NCI-H2171 treated with DMSO at 0.1 percent for 48 hours (cell line): ENCODE measurements at places on chromosomes 12 and 14.

DNA sequence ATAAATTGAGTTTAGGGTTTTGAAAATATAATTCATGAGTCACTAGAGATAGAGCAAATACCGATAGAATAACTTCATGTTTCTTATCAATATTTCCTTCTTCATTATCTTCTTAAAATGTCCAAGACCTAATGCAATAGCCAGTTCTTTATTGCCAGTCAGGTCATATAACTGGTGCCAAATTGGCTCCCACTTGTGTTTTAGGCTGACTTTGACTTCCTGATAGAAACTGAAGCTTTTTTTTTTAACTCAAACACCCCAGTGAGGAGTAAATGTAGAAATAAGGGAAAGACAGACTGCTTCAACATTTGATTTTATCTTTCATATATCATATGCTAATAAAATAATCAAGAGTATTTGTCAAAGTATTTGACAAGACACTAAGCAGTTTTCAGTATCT, 80.7 kb downstream of the ARMH4 start:
- DNase-seq = no peak

DNA sequence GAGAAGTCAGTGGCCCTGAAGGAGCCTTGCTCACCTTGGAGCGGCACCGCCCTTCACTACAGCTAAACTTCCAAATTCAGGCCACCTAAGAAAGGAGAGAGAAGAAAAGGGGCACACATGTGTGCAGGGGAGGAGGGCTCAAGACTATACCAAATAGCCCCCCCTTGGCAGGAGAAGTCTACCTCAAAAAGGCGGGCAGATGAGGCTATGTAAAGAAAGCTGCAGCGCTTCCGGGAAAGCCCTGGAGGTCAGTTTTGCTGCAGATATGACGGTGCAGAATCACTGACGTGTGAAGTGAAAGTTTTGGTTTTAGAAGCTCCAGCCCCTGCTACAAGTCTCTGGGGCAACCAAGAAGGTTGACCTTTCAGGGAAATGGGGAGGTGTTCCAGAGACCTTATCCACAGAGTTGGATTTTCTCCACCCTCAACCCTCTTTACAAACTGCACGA, 48.2 kb upstream of the PNMA1 start:
- no peak for DNase-seq

DNA sequence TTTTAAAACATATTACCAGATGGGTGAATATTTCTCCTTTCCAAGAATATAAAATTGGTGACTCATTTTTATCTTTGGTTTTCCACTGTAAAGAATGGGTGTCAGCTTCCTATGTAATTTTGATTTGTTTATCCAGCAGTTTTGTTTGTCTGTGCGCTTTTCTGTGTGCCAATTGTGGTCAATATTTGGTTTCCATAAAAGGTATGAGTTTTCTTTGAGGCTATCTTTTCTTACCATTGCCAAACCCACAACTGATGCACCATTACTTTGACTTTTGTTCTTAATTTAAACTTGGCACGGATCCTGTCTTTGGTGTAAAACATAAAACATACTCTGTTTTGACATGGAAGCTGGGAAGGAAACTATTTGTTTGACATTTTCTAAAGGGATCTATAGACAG, 78.8 kb upstream of the NAV3 start:
- no peak for DNase-seq

DNA sequence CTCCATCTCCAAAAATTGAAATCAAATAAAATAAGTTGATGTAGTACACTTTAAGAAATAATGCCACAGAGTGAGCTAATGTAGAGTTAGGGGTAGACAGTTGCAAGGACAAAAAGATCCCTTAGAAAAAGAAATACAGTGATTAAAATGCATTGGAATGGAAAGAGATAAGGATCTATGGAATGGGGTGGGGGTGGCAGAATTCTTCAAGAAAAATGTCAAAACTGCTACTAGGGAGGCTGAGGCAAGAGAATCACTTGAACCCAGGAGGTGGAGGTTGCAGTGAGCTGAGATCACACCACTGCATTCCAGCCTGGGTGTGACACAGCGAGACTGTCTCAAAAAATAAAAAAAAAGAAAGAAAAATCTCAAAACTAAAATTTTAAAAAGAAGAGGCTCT, 6.5 kb downstream of the OLR1 start:
- DNase-seq = no peak

DNA sequence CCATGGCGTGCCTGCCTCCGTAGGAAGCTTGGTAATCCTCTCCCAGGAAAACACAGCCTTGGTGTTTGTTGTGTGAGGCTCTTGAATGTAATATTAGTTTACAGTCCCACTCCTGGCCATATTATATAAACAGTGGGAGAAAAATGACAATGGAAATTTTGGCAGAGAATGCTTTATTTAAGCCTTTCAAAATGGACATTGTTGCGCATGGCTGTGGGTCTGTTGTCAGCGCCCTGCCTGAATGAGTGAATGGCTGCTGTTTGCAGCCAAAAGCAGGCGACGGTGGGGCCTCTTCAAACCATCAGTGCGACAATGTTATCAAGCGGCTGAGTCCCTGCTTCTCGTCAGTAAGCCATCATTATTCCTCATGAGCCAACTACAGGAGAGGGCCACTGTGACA, 201.8 kb upstream of the RMST start:
- no peak for DNase-seq

GRCh38 chr14:83251402-83251801, 1717.7 kb upstream of the SEL1L start:
- no peak for DNase-seq

GRCh38 chr14:93870377-93870776, 56.8 kb upstream of the FAM181A start:
- DNase-seq = no peak

- DNase-seq = peak; percentile 99
Measured at GRCh38 chr12:32264961-32265360, 134.4 kb upstream of the FGD4 start.

DNA sequence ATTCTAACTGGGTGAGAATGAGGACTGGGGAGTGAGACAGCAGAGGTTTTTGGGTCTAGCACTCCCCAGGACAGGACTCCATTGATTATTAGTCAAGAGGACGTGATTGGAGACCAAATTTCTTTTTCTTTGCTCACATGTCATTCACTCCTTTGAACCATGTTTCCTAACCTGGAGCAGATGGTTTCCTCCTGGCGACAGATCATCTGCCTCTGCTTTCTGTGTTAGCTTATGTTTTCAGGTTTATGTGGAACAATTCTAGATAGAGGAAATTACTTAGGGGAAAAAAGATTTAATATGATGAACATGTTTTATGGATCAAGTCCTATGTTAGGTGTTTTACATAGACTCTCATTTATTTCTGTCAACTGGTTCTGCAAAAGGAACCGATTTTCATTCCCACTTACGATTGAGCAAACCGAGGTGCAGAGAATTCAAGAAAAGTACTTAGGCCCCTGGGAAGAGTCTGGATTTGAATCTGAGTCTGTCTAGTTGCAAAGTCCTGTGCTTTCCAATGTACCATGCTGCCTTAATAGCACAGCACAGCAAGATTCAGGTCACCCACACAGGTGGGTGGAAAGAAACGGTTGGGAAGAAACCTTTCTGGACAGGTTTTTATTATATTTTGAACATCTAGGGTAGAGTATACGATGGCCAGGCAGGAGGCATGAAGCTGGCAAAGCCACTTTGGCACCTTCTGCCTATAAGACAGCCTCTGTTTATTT, 30.8 kb downstream of the SMOC1 start:
- no peak for DNase-seq

GRCh38 chr12:38919191-38919590, 13.8 kb upstream of the CPNE8 start:
- DNase-seq = no peak
